Pancreas (tissue), 10 donors: ENCODE measurements at places on chromosomes 1 and 21. TPM values are rescaled to one million over a fixed set of nuclear protein-coding genes. Genes with fewer than 3 reads are reported as not detected.

DNA sequence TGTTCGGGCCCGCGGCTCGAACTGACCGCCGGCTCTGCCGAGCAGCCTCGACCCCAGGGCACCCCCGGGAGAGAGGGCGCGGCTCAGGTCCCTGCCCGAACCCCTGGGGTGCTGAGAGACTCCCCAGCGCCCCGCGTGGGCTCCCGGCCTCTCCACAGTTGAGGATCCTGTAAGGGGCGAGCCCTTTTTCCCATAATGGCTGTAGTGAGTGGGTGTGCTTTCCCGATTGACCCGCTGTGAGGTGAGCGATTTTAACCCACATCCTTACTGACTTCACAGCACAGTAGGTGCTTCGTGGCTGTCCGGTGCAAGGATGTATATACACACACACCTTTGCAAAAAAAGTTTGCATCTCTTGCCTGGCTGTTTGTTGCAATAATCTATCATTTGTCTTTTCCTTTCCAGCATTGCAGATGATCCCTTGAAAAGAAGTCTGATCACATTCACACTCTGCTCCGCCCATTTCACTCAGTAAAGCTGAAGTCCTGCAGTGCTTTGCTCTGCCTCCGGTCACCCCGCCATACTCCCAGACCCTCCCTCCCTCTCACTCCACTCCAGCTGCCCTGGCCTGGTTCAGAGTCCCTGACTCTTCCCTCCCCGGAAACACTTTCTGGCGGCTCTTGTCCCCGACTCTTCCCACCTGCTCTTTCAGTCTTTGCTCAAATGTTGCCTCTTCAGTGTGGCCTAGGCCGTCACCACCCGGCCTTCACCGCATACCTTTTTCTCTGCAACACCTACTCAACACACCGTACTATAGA lies 955 bp upstream of the UBE2G2 start:
- DNase-seq, result no peak
- H3K27me3 ChIP-seq, result no peaks in the 10 kb centered on the region
- H3K4me3 ChIP-seq, result peak overlapping the region; percentile 70
- no peaks in the 10 kb centered on the region for H3K36me3 ChIP-seq
- peaks cover 20% of the 10 kb centered on the region for H3K4me1 ChIP-seq
- H3K27ac ChIP-seq, result peak overlapping the region; percentile 53

DNA sequence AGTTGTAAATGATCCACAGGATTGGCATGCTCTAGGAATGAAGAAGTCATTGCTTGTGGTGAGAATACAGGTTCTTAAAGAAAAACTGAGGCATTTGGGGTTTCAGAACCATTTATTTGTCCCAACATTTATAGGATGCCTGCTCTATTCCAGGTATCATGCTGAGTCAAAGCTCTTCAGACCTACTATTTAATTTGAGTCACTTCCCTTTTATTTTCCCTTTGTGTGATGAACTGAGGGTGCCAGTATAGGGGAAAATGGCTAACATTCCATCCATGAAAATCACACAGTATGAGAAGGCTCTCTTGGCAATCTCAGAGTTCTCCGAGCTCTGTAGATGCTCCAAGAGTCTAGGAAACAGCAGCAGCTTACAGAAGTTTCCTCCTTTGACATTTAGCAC lies 110.4 kb downstream of the RNF220 start:
- no peak for DNase-seq
- H3K27ac ChIP-seq, result no peak overlapping the region
- no peaks in the 10 kb centered on the region for H3K4me1 ChIP-seq
- no peaks in the 10 kb centered on the region for H3K36me3 ChIP-seq

- no peak overlapping the region for H3K27ac ChIP-seq
- H3K4me3 ChIP-seq, result no peak overlapping the region
- H3K36me3 ChIP-seq, result peaks cover 13% of the 10 kb centered on the region
These were observed 58.4 kb downstream of the CAPN2 start for GRCh38 chr1:223770621-223771315.

- peak; percentile 30 for DNase-seq
- no peaks in the 10 kb centered on the region for H3K27me3 ChIP-seq
- H3K4me3 ChIP-seq, result peak overlapping the region; percentile 52
- no peak overlapping the region for H3K27ac ChIP-seq
- no peaks in the 10 kb centered on the region for H3K36me3 ChIP-seq
- H3K4me1 ChIP-seq, result no peaks in the 10 kb centered on the region
These were observed 355 bp downstream of the SHISAL2A start for GRCh38 chr1:52633291-52633754.

GRCh38 chr1:226702957-226703831 lies 35.9 kb downstream of the ITPKB start:
- peak overlapping the region; percentile 92 for H3K27ac ChIP-seq
- no peaks in the 10 kb centered on the region for H3K36me3 ChIP-seq
- H3K4me3 ChIP-seq, result peak overlapping the region; percentile 84
- H3K27me3 ChIP-seq, result no peaks in the 10 kb centered on the region
- peak; percentile 81 for DNase-seq

GRCh38 chr21:15247613-15248012 lies 182.8 kb upstream of the NRIP1 start:
- no peaks in the 10 kb centered on the region for H3K4me1 ChIP-seq
- no peak for DNase-seq
- no peaks in the 10 kb centered on the region for H3K27me3 ChIP-seq
- H3K36me3 ChIP-seq, result no peaks in the 10 kb centered on the region

DNA sequence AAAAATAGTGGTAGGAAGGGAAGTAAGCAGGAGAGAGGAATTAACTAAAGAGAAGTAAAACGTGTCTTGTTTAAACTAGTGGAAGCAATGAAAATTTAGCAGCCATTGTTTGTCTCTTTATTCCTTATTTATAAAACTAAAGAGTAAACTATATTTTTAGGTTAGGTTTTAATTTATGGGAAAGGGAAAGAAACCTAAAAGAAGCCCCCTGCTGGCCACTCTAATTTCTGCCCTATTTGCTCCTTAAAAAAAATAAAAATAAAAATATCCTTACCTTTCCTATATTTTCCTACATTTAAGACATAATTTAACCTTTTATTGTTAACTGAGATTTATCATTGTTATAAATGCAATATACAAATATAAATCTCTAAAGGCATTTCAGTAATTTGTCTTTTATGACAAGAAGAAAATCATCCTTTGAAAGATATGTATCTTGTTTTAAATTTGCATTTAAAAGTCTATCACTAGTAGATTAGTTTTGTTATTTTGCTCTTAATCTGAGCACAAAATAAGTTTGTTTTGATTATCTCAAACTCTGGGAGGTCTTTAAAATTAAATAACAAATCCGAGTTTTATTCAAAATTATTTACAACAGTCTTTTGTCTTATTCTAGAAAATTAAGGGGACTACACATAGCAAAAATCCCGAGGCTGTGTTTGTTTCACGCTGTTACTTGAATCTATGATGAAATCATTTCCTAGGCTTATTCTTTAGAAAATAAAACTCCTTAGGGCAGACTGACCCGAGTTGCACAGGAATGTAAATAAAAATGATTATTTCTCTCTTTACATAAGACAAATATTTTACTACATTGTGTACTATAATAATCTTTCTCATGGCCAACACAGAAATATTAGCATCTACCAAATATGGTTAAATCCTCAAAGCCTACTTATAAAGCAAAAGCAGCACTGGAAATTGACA lies 201.7 kb downstream of the NRIP1 start:
- no peak overlapping the region for H3K4me3 ChIP-seq
- no peaks in the 10 kb centered on the region for H3K27me3 ChIP-seq
- no peak for DNase-seq
- peaks cover 7% of the 10 kb centered on the region for H3K4me1 ChIP-seq
- no peak overlapping the region for H3K27ac ChIP-seq
- no peaks in the 10 kb centered on the region for H3K36me3 ChIP-seq

S100A16 gene
- 8.1 TPM for total RNA-seq

INAVA gene
- total RNA-seq, result 8.4 TPM

CYP4A22 gene
- total RNA-seq, result 0.19 TPM

OR2L3 gene
- total RNA-seq, result not detected

CFHR3 gene
- not detected for total RNA-seq
